Heart left ventricle (tissue), 16 donors: ENCODE measurements at places on chromosomes 1 and 21. TPM values are rescaled to one million over a fixed set of nuclear protein-coding genes. Genes with fewer than 3 reads are reported as not detected.

- no peak overlapping the region for H3K27ac ChIP-seq
- H3K36me3 ChIP-seq: no peaks in the 10 kb centered on the region
- H3K4me1 ChIP-seq: no peaks in the 10 kb centered on the region
- H3K27me3 ChIP-seq: no peaks in the 10 kb centered on the region
These were observed 201.7 kb upstream of the BEND5 start for GRCh38 chr1:48978413-48978812.

DNA sequence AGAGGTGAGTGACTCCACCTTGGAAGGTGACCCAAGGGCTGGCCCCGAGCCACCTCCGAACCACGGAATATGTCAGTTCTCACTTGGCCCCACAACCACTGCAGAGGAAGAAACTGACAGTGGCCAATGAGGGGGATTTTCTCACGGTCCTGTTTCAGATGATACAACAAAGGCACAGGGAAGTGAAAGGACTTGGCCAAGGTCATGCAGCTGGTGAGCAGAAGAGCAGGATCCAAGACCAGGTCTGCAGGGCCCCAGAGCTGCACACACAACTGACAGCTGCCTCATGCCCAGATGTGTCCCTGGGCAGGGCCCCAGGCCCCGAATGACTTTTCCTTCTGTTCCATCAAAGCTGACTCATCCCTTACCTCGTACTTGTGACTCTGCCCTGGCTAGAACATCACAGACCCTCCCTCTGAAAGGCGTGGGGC lies 25.8 kb upstream of the EVA1B start:
- no peak for DNase-seq
- no peaks in the 10 kb centered on the region for H3K27me3 ChIP-seq
- H3K4me3 ChIP-seq: no peak overlapping the region
- peaks cover 42% of the 10 kb centered on the region for H3K4me1 ChIP-seq

DNA sequence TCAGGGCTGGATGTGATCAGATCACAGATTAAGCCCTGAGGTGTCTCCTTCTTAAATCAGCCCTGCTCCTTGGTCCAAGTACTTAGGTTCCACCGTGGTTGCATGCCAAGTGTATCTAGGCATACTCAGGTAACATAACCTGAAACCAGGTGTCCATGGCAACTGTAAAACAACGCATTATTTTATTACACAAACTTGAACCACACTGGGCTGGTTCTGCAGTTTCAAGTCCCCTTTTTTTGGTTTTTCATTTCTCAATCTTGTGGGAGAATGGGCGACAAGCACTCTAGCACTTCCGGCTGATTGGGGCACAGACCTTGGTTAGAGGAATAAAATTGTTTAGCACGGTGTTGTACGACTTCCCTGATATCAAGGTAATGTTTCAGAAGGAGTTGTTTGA lies 65.2 kb downstream of the GBP6 start:
- H3K4me3 ChIP-seq: no peak overlapping the region
- H3K27me3 ChIP-seq: no peaks in the 10 kb centered on the region
- no peak overlapping the region for H3K27ac ChIP-seq
- H3K4me1 ChIP-seq: no peaks in the 10 kb centered on the region
- no peak for DNase-seq

- no peaks in the 10 kb centered on the region for H3K36me3 ChIP-seq
- no peaks in the 10 kb centered on the region for H3K4me1 ChIP-seq
- no peaks in the 10 kb centered on the region for H3K27me3 ChIP-seq
- H3K27ac ChIP-seq: no peak overlapping the region
- H3K4me3 ChIP-seq: no peak overlapping the region
- no peak for DNase-seq
These were observed 280.7 kb upstream of the ADGRL2 start for GRCh38 chr1:81519987-81520386.

The KDM1A gene
- total RNA-seq: 30.5 TPM
